Activated CD8-positive, alpha-beta memory T cell treated with anti-CD3 and anti-CD28 coated beads for 1 hour (primary cell): ENCODE measurements at places on chromosomes 1 and 21.

GRCh38 chr1:31981456-31981839, 32.2 kb upstream of the KHDRBS1 start:
- no peak for DNase-seq

GRCh38 chr21:38129711-38130110, 127.1 kb upstream of the KCNJ15 start:
- DNase-seq = no peak

GRCh38 chr1:196861429-196861828, 26.4 kb upstream of the CFHR4 start:
- DNase-seq = no peak

DNA sequence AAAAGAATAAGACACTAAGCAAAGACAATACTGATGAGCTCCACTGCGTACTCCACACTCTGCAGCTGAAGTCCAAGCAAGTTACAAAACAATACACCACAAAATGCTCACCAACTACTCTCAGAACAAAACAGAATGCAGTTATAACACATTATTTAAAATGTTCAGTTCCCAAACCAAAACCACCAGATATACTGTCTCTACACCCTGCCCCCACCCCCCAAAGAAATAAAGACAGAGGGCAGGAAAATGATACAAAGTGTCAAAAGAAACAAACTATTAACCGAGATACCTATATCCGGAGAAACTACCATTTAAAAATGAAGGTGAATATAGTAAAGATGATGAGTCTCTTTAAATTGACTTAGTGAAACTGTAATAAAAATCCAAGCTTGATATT, 623.0 kb downstream of the KIF26B start:
- no peak for DNase-seq

DNA sequence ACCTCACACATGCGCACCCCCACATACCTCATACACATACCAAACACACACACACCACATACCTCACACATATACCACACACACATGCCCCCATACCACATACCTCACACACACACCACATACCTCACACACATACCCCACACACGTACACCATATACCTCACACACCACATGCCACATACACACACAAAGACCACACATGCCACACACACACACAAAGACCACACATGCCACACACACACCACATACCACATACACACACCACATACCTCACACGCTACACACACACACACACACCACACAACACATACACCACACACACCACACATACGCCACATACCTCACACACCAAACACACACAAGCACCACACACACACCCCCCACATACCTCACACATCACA, 30.0 kb downstream of the HIVEP3 start:
- no peak for DNase-seq

- no peak for DNase-seq
Observed at GRCh38 chr21:27212441-27212840, 245.6 kb upstream of the ADAMTS5 start.

DNA sequence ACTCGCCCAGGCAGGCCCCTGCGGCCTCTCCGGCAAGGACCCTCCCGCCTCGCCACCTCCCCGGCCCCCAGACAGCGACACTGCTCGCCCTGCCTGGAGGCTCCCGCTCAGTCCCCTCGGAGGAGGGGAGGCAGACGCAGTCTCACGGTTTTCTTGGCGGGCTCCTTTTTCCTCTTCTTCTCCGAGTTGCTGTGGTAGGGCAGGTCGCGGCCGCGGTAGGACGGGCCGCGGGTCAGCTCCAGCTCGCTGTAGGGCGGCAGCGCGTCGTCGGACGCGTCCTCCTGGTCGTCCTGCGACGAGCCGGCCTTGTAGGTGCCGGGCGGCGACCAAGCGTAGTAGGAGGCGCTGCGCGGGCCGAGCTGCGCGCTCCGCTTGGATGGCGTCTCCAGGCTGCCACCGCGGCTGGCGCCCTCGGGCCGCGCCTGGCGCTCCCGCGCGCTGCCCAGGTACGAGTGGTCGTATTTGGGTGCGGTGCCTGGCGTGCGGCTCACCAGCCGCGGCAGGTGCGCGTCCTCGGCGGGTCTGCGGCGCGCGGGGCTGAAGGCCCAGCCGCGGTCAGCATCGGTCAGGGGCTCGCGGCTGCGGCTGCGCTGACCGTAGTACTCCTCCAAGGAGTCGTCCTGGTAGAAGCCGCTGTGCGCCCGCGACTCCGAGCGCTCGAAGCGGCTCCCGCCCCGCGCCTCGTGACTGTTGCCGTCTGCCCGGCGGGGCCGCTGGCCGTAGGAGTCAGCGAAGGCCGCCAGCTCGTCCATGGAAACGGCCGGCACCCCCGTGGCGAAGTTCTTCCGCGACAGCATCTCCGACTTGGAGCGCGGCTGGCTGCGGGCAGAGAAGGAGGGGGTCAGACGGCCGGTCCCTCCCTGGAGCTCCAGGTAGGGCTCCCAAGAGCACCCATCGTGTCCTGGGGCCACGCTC, 44.8 kb upstream of the TADA1 start:
- DNase-seq = no peak

DNA sequence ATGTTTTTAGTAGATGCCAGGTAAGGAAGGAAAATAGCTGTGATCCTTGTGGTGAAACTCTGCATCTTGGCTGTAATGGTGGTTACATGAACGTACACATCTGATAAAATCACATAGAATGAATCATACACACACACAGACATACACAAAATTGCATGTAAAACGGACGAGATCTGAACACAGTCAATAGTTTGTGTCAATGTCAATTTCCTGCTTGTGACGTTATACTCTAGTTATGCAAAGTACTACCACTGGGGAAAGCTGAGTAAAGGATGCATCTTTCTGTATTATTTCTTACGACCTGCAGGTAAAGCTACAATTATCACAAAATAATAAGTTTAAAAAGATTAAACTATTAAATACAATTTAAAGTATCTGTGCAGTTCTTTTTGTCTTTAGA, 493.7 kb upstream of the ZP4 start:
- DNase-seq = no peak

DNA sequence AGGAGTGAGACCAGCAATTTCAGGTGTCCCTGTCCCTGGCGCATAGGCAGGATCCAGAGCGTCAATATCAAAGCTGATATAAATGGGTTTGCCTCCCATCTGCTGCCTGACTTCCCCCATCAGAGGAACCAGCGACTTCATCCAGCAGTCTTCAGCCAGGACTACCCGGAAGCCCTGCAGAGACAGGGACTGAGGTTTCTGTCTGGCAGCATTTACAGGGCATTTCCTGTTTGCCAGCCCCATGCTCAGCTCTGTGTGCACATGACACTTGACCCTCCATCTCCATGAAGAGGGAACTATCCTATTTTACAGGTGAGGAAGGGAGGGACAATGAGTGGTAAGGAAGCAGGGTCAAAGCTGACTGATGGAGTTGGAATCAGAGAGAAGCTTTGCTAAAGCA, 7.2 kb downstream of the AGMAT start:
- no peak for DNase-seq

DNA sequence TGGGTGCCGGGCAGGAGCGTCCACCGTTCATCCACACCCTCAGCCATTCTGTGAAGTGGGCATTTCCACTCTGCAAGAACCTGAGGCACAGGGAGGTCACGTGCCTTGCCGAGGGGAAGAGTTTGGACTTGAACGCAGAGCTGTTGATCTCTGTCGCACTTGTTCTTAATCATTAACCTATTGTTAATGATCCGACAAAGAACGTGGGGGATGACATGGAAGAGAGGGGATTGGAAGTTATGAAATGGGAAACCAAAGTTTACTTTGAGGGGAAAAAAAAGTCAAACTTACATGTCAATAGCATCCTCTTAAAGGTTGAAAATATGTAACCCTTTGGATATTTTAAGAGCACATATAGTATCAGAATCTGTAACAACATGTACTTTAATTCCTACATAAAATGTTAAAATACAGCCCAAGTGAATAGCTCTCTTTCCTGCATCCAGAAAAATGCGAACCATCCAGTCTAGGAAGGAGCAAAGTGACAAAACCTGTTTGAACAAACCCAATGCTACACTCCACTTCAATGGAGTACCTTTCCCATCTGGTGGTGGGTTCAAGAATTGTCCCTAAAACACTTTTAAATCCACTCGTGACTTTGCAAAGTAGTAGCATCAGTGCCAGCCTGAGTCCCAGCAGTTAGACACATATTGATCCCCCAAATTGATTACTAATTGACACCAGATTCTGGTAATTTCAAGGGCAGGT, 75.5 kb downstream of the SETD4 start:
- no peak for DNase-seq

DNA sequence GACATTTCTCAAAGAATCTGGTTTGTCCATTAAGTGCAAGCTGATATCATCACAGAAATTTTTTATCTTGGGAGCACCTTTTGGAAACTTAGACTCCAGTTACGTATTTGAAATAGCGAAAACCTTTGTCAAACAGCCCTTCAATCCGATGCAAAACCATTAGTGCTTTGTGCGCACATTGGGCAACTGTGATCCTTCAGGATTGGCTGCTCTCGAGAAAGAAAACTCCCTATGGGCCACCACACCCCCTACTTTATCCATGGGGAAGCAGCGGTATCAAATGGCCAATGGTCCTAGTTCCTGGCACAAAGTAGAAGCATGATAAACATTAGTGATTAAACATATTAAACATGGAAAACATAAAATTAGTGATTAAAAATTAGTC, 16.0 kb upstream of the CD55 start:
- DNase-seq = no peak

DNA sequence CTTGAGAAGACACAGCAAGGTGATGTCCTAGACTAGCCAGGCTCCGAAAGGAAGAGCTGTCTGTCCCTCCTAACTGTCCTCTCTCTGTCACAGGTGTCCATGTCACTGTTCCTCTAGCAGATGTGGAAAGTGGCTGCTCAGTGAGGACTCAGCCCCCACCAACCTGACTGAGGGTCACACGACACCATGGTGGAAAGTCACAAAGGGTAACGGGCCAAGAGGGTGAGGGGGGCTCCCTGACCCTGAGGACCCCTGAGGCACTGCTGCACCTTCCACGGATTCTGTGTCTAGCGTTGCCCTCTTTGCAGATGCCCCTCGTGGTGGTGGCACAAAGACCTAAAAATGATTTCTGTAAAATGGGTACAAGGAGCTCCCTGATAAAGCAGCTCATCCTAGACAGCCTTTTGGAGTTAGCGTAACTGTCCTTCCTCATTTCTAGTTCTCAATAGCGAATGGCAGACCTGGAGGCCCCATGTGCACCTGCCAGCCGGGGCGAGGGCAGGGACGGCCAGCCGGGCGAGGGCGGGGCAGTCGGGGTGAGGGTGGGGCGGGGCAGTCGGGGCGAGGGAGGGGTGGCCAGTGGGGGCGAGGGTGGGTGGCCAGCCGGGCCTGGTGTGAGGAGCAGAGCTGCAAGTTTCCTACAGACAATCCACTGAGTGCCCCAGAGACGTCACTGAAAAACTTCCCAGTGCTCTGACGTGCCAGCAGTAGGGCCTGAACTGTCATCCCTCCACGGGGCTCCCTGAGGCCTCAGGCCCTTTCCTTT, 23.4 kb downstream of the POFUT2 start:
- DNase-seq = no peak

DNA sequence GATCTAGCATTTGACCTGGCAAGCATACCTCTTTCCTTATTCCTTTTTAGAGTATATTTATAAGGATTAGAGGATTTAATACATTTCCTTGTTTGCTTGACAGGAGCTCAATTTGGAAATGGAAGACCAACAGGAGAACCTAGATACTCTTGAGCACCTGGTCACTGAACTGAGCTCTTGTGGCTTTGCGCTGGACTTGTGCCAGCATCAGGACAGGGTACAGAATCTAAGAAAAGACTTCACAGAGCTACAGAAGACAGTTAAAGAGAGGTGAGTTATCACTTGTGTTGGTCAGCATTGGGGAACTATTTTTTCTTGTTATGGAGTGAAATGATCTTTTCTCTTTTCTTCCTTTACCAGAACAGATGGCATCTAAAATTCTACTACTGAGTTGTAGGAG, 123.4 kb upstream of the BMP8A start:
- DNase-seq = no peak

GRCh38 chr1:113581323-113581722, 178.0 kb downstream of the PHTF1 start:
- DNase-seq = no peak

DNA sequence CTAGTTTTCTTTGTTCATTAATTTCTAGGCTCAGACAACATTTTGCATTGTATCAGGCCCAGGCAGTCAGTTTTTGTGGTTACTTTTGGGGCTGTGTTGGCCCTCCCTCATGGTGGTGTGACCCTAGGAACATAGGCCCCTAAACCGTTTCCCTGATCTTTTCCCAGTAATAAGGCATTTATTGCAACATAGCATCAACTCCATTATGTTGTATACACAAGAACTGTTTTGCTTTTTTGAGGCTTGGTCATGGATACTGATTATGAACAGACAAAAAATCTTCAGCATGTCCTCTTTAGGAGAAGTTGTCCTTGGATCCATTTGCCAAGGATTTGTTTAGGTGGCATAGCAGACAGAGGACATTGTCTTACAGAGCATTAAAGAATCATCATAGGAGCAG, 10.3 kb downstream of the B3GALT2 start:
- DNase-seq = no peak

DNA sequence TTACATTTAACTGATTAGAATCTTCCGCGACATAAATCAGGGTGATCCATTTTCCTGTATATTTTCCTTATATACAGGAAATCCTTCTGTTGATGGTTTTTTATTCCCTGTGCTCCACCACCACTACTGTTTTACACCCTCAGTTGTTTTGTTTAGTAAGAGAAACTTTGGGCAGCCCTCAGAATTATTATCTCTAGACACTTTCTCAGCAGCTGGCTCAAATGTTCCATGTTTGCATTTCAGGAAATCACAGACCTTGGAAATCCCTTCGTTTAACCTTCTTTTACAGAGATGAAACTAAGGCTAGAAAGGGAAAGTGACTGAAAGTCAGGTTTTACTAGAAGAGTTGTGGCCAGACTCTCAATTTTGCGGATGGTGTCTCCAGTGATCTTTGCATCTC, 15.2 kb downstream of the ZNF697 start:
- DNase-seq = no peak

GRCh38 chr1:43868741-43869067, 64.9 kb upstream of the ARTN start:
- DNase-seq = no peak

DNA sequence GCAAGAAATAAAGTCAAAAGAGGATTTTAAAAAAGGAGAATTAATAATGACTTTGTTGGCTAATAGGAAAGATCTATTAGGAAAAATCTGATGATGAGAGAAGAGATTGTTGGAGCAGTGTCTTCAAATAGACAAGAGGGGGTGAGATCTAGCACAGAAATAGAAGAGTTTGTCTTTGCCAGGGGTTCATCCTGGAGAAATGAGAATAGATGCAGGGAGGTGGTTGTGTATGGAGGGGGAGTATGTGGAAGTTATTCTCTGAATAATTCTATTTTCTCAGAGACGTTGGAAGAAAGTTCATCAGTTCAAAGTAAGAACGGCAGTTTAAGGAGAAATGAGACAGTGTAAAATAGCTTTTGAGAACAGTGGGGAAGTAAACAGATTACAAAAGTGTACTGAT, 161.3 kb downstream of the TM2D1 start:
- no peak for DNase-seq

DNA sequence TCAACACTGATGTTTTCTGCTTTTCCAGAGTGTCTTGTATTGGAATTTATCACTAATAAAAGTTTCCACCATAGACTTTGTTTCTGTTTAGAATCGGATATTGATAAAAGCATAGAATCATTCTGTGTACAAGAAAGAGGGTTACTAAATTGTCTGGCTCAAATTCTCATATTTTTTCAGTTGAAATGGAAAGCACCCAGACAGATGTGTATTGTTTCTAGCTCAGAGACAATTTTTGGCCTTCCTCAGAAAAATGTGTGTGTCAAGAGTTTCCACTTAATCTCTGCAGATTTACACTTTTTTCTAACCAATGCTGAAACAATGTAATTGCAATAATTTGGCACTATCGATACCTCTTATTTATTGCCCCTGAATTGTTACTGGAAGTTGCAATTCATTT, 20.2 kb downstream of the LHX9 start:
- DNase-seq = no peak

- no peak for DNase-seq
Observed at GRCh38 chr1:228148196-228148861, 1.4 kb upstream of the GJC2 start.
